Kidney (tissue), 22 donors: ENCODE measurements at places on chromosomes 7 and 10. TPM values are rescaled to one million over a fixed set of nuclear protein-coding genes. Genes with fewer than 3 reads are reported as not detected.
A peak's percentile ranks its signal among the peaks of the same experiment; 100 is the strongest.

DNA sequence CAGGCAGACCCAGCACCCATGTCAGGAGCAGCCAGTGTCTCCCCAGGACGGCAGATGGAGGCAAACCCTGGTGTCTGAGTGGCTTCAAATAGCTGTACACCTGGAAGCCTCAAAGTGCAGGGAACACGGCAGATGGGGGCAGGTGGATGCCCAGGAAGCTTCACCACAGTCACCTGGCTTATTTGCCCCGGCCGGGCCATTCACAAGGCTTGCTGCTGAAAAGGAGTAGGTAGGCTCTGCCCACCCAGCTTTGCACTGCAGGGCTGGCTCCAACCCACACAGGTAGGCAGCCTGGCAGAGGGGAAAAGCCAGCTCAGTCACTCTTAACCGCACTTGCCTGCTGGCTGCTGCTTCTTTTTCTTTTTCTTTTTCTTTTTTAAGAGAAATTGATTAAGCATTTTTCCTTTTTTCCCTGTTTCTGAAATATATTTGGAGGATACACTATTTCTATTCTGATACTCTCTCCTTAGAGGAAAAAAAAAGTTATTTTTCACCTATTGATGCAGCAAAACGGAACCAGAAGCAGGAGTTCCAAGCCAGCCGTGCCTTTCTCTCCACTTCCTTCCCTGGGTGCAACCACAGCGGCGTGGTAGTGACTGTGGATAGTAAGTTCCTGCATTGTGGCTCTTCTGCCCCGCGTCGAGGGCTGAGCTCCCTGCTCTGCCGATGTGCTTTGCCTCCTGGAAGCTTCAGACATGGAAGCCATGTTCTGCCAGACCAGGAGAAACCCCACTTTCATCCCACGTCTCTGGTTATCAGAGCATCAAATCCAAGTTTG, 118.3 kb downstream of the KLF6 start:
- no peak for DNase-seq

DNA sequence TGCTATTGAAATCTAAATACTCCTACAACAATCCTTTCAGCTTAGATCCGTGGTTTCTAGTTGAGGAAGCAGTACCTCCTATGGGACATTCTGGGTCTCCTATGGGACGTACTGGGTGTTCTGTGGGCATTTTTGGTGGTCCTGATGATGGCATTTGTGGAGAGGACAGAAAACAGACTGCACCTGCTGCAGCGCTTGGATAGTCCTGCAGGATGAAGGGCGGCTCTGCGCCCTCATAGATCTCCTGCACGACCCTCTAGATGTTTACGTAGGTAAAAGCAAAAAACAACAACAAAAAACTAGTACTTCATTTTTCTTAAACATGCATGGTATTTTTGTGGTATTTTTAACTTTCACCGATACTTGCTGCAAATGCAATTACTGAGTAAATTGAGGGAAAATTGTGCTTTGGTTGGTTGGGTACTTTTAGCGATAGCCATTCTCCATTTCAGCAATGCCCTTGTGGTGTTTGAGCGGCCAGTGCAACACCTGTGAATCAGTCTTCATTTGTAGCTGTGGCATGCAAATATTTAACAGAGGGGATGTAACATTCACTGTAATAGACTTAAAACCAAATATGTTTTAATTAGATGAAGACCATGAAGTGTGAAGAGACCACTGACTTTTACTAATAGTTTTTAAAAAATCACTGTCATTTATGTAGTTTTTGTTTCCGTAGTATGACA, 461.2 kb downstream of the SDK1 start:
- DNase-seq: no peak

- no peak for DNase-seq
These were observed 24.6 kb downstream of the PRR15 start for GRCh38 chr7:29588212-29588611.

- no peak for DNase-seq
These were observed 102.0 kb downstream of the PKD1L1 start for GRCh38 chr7:47846138-47846836.

DNA sequence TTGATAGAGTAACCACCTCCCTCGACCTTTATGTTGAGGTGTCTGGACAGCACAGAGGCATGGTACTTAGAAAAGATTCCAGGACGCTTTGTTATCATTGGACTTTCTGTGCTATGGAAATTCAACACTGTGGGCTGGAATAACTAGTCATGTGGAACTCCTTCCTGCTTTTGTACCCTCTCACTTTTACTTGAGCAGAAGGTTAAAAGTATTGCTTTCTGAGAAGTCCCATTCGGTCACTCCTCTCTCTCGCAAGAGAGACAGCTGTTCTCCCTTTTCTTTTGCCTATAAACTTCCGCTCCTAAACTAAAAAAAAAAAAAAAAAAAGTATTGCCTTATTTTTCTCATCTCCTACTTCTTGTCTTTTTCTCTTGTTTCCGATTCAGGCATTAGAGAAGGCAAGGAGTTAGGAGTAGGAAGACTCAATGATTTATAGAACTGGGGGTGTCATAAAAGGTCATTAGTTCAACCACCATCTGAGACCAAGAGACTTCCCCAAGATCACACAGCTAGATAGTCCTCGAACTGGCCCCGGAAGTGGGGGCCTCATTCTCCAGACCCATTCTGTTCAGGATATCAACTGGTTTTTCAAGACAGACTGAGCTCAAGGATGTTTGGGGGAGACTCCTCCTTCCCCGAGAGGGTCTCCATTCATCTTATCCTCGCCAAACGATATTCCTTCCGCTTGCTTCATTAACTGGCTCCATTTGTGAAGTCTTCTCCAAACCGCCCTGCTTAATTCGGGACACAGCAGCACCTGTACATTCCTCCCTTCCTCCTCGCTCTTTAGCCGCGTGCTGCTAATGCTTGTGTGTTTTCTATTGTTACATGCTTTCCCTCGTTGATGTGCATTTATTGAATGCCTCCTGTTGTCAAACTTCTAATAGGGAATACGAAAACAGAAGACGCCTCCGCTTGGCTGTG, 995 bp upstream of the INPP5F start:
- peak; percentile 67 for DNase-seq

- DNase-seq: no peak
These were observed 252.8 kb upstream of the GPR26 start for GRCh38 chr10:123413353-123413752.

- DNase-seq: peak; percentile 49
These were observed 7.0 kb upstream of the GNAI1 start for GRCh38 chr7:80127412-80128160.

Gene VIPR2
- 0.91 TPM for total RNA-seq

DNA sequence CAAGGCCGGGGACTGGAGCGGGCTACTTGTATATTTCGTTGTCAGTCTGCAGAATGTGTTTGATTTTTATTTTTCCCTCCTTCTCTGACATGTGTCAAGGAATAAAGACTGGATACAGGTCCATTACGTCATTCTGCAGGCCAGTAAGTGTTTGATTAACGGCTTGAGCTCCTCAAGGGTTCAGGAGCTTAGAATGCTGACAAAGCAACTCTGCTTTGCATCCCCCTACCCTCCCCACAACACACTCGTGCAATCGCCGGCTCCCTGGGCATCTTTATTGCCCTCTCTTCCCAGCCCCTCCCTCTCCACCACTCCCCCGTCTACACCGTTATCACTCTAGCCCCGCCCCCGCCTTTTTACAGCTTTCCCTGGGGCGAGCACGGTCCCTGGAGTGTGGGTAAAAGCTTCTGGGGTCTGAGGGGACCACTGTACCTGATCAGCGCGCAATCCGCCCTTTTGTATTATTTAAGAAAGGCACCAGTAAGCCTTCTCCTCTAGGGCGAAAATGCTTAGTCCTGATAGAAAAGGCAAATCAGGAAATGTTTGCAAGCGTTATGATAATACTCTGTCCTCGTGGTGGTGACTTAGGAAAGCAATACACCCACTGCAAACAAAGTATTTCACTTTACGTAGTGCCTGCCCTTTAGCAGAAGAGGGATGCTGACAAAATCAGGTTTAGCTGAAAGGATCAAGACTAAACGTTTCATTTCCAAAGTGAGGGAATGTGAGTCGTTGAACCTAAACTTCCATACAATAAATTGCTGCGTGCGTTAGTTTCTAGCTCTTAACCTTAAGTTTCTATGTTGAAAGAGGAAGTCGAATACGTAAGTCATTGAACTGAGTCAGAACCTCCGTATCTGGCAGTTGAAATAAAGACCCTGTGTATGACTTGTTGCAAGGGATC, 1.4 kb upstream of the CREB5 start:
- peak; percentile 71 for DNase-seq

GRCh38 chr7:6306471-6306870, 34.0 kb upstream of the CYTH3 start:
- DNase-seq: no peak

Gene EVX1
- not detected for total RNA-seq

Gene TUBAL3
- 0.44 TPM for total RNA-seq
